Esophagus squamous epithelium (tissue), 5 donors: ENCODE measurements at places on chromosomes 13 and 19.
A peak's percentile ranks its signal among the peaks of the same experiment; 100 is the strongest.

- no peak overlapping the region for H3K4me3 ChIP-seq
- no peaks in the 10 kb centered on the region for H3K27me3 ChIP-seq
- H3K27ac ChIP-seq, result no peak overlapping the region
Measured at GRCh38 chr19:51497666-51498065, 3.9 kb downstream of the SIGLEC12 start.

DNA sequence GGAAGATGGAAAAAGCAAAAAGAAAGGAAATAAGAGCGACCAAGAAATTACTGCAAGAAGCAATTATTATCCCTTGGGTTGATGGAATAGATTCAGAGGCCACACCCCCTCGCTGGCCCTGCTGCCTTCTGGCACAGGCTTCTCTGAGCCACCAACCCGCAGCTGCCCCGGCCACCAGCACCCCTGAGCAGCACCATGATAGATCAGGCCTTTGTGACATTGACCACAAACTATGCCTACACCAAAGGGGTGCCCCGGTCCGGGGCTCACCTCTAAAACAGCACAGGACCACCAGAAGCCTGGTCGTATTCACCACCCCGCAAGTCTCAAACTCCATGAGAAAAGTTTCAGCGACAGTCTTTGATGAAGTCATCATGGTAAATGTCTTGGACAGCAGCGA, 1059.3 kb downstream of the SLITRK1 start:
- no peak overlapping the region for H3K4me3 ChIP-seq
- no peak overlapping the region for H3K27ac ChIP-seq
- DNase-seq, result no peak
- no peaks in the 10 kb centered on the region for H3K4me1 ChIP-seq
- no peaks in the 10 kb centered on the region for H3K27me3 ChIP-seq

DNA sequence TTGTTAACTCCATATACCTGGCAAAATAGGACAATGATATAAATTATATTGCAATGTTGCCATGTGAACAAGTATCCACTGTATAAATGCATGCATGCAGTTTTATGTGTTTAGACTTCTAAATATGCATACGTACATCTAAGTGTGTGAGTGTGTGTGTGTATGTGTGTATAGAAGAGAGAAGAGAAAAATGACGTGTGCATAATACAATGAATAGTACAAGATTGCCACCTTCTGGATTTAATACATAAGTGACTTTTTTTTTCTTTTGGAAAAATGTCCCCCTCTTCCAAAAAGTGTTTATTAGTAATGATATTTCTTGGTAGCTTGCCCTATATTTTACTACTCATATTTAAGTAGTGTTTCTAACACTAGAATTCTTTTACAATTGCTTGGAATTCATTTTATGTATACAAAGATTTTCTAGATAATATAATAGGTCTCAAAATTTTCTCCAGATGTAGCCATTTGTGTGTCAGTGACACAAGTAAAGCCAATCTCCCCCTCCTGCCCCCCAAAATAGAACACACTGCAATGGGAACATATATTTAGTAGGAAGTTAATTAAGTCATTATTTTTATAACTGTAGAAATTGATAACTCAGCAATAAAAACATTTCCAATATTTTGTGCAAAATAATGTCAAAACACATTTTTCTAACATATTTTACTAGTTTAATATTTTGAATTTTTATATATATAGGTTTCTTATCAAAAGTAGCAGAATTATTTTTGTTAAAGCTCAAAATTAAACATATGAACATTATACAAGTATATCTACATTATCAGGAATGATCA, 783.3 kb upstream of the ATXN8OS start:
- H3K36me3 ChIP-seq, result no peaks in the 10 kb centered on the region
- no peak for DNase-seq
- no peaks in the 10 kb centered on the region for H3K4me1 ChIP-seq
- no peak overlapping the region for H3K4me3 ChIP-seq
- no peaks in the 10 kb centered on the region for H3K27me3 ChIP-seq
- no peak overlapping the region for H3K27ac ChIP-seq

DNA sequence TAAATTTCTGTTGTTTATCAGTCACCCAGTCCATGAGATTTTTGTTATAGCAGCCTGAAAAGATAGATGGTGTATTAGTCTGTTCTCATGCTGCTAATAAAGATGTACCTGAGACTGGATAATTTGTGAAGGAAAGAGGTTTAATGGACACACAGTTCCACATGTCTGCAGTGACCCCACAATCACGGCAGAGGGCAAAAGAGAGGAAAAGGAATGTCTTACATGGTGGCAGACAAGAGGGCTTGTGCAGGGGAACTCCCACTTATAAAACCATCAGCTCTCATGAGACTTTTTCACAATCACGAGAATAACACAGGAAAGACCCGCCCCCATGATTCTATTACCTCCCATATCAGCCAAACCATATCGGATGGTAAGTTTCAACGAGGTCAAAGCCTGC, 309.2 kb downstream of the LIG4 start:
- no peak overlapping the region for H3K27ac ChIP-seq
- no peak for DNase-seq
- H3K27me3 ChIP-seq, result no peaks in the 10 kb centered on the region
- no peaks in the 10 kb centered on the region for H3K4me1 ChIP-seq
- no peaks in the 10 kb centered on the region for H3K36me3 ChIP-seq

DNA sequence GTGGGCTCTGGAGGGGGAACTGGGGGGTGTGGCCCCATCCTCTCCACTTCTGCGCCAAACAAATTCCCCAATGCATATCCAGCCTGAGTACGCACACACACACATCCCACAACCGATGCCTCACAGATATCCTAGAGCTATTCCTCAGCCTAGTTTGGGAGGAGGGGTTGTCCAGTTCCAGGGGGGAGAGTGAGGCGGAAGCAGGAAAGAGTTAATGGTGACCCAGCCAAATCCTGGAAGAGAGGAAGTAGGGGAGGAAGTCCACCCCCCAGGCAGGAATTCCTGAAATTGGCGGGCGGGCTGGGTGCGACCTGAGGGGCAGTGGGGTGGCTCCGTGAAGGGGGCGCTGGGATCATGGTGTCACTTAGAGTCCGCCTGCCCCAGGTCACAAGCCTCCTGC, 897 bp downstream of the GPR4 start:
- DNase-seq, result no peak
- no peaks in the 10 kb centered on the region for H3K36me3 ChIP-seq
- peaks cover 50% of the 10 kb centered on the region for H3K4me1 ChIP-seq
- H3K27me3 ChIP-seq, result peaks cover 6% of the 10 kb centered on the region

- no peaks in the 10 kb centered on the region for H3K36me3 ChIP-seq
- no peak for DNase-seq
- no peak overlapping the region for H3K27ac ChIP-seq
Measured at GRCh38 chr13:24145674-24146073, 14.8 kb upstream of the SPATA13 start.

DNA sequence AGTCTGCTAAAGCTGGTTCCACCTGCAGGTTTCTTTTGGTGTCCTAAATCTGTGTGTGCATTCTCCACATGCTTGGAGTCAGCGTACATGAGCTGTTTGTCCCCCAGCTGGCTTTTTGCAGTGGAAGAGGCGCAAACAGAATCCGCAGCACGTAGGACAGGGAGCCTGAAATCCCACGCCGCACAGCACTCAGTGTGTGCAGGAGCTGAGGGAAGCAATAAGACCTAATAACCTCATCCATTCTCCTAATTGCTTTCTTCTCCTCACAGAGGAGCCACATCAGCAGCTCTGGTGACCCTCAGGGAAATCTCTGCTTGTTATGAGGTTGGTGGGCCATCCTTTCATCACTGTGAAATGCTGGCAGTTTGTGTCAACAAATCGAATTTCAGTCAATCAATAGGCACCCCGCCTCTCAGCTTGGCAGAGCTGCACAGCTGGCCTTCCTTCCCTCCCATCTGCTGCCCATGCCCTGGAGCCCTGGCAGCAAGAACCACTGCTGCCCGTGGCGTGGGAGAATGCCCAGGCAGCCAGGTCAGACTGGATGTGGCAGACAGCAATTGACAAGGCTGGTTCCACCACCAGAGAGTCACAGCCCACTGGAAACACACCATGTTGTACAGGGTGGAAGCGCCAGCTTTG, 136.7 kb downstream of the ZDHHC20 start:
- H3K4me3 ChIP-seq, result no peak overlapping the region
- DNase-seq, result no peak
- no peaks in the 10 kb centered on the region for H3K27me3 ChIP-seq
- peaks cover 9% of the 10 kb centered on the region for H3K4me1 ChIP-seq

DNA sequence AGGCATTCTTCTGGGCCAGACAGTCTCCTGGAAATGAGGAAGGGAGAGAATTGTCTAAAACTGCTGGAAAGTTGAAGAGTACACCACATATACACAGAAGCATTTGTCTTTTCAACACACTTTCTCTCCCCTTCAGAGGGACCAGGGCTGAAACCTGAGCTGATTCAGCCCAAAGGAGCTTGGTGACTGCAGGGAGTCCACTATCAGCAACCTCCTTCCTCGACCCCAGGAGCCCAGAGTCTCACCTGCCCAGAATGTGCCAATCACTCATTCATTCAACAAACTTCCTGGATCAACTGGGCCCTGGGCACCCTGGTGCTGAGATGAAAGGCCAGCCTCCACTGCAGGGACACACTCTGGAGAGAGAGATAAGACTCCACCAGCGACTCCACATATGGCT, 128.9 kb upstream of the VSTM2B start:
- peaks cover 14% of the 10 kb centered on the region for H3K27me3 ChIP-seq
- no peak for DNase-seq
- H3K27ac ChIP-seq, result no peak overlapping the region

DNA sequence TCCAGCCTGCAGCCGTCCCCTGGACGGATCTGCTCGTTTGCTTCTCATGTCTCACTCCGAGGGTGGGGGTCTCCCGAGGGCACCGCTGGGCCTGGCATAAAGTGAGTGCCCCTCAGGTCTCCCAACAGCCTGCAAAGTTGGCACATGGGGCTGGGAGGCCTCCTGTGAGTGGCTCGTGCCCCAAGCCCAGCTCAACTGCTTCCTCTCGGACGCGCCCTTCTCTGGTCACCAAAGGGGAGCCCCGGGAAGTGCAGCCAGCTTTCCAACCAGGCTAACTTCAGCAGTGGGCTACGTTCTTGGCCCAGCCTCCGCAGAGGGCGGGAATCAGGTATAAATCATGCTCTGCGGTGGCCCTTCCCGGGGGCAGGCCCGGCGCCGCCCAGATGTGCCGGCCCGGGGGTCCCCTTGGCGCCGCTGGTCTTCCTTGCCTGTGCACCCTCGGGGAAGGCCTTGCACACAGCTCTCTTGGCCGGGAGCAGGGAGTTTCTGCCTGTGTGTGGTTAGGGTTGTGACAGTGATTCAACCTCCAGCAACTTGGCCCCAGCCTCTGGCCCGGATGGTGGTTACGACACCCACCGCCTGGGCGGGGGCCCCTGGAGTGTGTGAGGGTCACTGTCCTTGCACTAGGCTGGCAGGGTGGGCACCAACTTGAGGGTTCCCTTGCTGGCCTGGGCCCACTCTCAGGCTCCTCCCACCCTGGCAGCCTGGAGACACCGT, 20.7 kb downstream of the CEBPG start:
- peaks cover 62% of the 10 kb centered on the region for H3K4me1 ChIP-seq
- H3K36me3 ChIP-seq, result peaks cover 4% of the 10 kb centered on the region
- H3K4me3 ChIP-seq, result no peak overlapping the region

DNA sequence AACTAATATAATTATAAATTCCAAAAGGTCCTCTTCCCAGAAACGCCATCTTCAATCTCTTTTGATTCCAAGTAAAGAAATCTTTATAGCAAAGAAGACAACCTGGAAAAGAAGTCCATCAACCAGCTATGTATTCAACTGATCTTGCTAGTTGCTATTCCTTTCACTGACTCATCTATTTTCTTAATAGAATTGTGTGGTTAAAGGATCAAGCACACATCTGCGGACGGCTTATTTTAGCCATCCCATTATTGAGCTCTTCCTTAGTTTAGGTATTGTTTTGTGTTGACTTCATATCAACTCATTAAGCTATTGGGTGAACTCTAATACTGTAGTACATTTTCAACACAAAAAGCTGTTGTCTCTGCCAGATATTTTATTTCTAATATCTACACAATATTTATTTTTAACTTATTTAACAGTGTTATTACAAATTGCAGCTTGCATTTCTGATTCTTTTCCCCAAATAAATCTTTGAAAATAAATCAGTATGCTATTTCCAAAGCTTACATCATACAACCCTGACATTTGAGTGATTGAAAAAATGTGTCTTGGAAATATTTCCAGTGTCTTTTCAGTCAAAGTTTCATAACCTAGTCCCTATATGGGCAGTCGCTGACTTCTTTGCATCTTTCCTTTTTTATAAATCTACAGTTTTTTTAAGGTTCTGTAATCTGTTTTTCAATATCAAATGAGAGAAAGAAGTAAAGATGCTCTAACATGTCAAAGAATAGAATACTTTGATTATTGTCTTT, 158.8 kb upstream of the SPRY2 start:
- no peaks in the 10 kb centered on the region for H3K27me3 ChIP-seq
- H3K4me3 ChIP-seq, result no peak overlapping the region
- no peak for DNase-seq

- H3K27me3 ChIP-seq, result no peaks in the 10 kb centered on the region
- no peak for DNase-seq
- no peaks in the 10 kb centered on the region for H3K36me3 ChIP-seq
- peak overlapping the region; percentile 66 for H3K27ac ChIP-seq
Measured at GRCh38 chr13:26021956-26022355, 29.9 kb downstream of the SHISA2 start.

DNA sequence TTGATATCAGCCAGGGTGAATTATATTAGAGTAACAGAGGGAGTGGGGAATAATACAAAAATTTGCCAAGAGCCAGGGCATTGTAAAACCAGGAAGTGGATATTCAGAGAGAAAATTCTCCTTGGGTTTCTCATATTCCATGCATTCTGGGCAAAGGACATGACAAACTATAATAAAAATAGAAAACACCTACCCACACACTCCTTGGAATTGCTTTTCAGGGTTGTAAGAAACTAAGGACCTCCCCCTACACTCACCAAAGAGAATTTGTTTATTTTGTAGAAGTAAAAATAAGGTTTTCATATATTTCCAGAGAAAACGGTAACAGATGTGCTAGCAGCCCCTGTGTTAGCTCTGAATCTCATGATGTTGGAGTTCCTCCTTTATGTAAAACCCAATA, 649.6 kb downstream of the SLITRK1 start:
- no peak overlapping the region for H3K4me3 ChIP-seq
- H3K4me1 ChIP-seq, result no peaks in the 10 kb centered on the region
- no peaks in the 10 kb centered on the region for H3K36me3 ChIP-seq
- no peak overlapping the region for H3K27ac ChIP-seq
- H3K27me3 ChIP-seq, result no peaks in the 10 kb centered on the region
- DNase-seq, result no peak
